Liver (tissue), 10 donors: ENCODE measurements at places on chromosomes 11 and 22.
A peak's percentile ranks its signal among the peaks of the same experiment; 100 is the strongest.

DNA sequence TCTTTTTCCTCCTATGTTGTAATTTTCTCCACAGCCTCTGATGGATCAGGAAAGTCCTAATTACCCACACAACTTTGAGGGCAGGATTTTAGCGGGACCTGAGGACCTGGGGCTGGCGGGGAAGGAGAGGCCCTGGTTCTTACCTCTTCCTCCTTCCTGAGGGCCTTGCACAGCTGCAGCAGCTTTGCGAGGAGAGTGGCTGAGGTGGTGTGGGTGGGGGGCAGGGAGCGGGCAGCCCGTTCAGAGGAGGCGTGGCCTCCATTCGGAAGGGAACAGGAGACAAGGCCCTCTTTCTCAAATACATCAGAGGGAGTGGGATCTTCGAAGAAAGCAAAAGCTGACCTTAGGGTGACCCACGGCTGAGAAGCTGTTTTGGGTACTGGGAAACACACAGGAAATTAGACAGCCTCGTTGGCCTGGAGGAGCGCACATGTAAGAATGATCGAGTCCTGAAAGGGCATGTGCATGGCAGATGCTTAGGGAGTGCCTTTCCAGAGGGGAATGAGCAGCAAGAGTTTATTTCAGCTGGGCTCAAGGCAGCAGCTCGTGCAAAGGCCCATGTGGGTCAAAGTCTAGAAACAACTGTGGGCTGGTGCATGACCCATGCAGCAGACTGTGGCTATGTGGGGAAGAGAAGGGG, 76.6 kb upstream of the NARS2 start:
- H3K4me3 ChIP-seq: no peak overlapping the region
- H3K4me1 ChIP-seq: no peaks in the 10 kb centered on the region
- no peaks in the 10 kb centered on the region for H3K27me3 ChIP-seq
- H3K36me3 ChIP-seq: no peaks in the 10 kb centered on the region
- no peak overlapping the region for H3K27ac ChIP-seq

- no peak overlapping the region for H3K4me3 ChIP-seq
- H3K27me3 ChIP-seq: no peaks in the 10 kb centered on the region
- H3K36me3 ChIP-seq: no peaks in the 10 kb centered on the region
- no peak for DNase-seq
Measured at GRCh38 chr11:110654456-110654855, 57.8 kb downstream of the ARHGAP20 start.

GRCh38 chr11:66070604-66071380, 720 bp downstream of the PACS1 start:
- peak overlapping the region; percentile 71 for H3K4me3 ChIP-seq
- H3K27me3 ChIP-seq: no peaks in the 10 kb centered on the region
- H3K27ac ChIP-seq: peak overlapping the region; percentile 73
- H3K36me3 ChIP-seq: peaks cover 7% of the 10 kb centered on the region
- peaks cover 5% of the 10 kb centered on the region for H3K4me1 ChIP-seq
- DNase-seq: no peak

DNA sequence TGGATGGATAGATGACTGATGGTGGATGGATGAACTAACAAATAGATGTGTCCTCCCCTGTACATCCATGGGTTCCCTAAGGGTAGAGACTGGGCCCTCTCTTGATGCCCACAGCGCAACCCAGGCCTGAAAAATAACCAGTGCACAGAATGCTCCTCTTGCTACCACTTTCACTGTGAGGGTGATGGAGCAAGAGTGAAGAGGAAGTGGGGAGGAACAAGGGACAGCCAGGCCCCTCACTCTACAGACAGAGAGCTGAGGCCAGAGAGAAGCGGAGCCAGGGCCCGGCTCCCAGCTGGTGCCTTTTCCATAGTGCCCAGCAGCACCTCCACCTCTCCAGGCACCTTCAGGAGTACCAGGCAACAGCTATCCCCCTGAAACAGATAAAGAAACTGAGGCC, 67.7 kb downstream of the THAP12 start:
- no peak for DNase-seq
- no peak overlapping the region for H3K4me3 ChIP-seq
- H3K4me1 ChIP-seq: no peaks in the 10 kb centered on the region
- H3K27me3 ChIP-seq: no peaks in the 10 kb centered on the region
- H3K36me3 ChIP-seq: no peaks in the 10 kb centered on the region

- H3K27ac ChIP-seq: no peak overlapping the region
- no peaks in the 10 kb centered on the region for H3K4me1 ChIP-seq
- no peaks in the 10 kb centered on the region for H3K36me3 ChIP-seq
- no peak for DNase-seq
Measured at GRCh38 chr11:34006876-34007275, 44.7 kb upstream of the CAPRIN1 start.

DNA sequence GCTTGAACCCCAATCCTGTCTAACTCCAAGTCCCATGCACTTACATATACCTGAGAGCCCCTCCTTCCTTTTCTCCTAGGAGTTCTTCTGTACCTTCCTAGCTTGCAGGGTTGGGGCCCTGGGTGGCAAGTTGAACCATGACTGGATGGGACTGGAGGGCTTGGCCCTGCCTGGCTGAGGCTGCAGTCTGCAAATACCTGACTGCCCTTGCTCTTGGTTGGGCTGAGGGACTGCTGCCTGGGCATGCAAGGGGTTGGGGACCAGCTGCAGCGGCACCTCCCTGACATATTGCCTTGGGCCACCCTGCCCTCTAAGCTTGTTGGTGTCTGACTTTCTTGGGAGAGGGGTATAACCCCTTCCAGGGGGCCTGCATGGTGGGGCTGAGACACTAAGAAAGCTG, 9.8 kb upstream of the SLC39A13 start:
- H3K4me3 ChIP-seq: no peak overlapping the region
- no peaks in the 10 kb centered on the region for H3K27me3 ChIP-seq
- peaks cover 4% of the 10 kb centered on the region for H3K4me1 ChIP-seq
- no peak for DNase-seq
- H3K36me3 ChIP-seq: no peaks in the 10 kb centered on the region

DNA sequence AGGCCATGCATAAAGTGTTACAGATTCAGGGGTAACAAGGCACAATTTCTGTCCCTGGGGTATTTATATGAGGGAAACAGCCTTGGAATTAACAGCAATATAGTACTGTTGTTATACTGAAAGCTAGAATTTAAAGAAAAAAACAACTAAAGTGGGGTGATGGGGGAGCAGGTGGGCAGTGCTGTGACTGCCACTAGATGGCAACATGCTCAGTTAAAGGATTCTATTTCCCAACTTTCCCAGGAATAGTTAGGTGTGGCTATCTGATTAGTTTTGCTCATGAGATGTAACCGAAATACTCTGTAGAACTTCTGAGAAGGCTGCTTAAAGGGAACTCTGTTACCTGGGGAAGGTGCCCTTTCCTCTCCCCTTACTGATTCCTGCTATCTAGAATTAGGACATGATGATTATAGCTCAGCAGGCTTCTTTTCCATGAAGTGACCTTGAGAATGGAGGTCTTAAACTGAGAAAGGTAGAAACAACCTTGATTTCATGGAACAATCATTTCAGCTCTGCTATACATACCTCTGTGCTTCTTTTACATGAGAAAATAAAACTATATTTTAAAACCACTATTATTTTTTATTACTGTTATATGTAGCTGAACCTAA, 102.6 kb downstream of the RELT start:
- DNase-seq: no peak
- H3K4me3 ChIP-seq: no peak overlapping the region
- no peaks in the 10 kb centered on the region for H3K4me1 ChIP-seq
- H3K36me3 ChIP-seq: no peaks in the 10 kb centered on the region

- no peaks in the 10 kb centered on the region for H3K4me1 ChIP-seq
- H3K27me3 ChIP-seq: no peaks in the 10 kb centered on the region
- DNase-seq: no peak
- no peaks in the 10 kb centered on the region for H3K36me3 ChIP-seq
- H3K27ac ChIP-seq: no peak overlapping the region
Measured at GRCh38 chr11:78615724-78616123, 41.1 kb upstream of the NARS2 start.

GRCh38 chr11:126990716-126991480, 9.7 kb downstream of the KIRREL3 start:
- H3K27ac ChIP-seq: no peak overlapping the region
- H3K4me1 ChIP-seq: no peaks in the 10 kb centered on the region
- DNase-seq: no peak
- H3K27me3 ChIP-seq: no peaks in the 10 kb centered on the region

GRCh38 chr11:126824035-126824607, 176.4 kb downstream of the KIRREL3 start:
- H3K27me3 ChIP-seq: peaks cover 6% of the 10 kb centered on the region
- H3K4me3 ChIP-seq: no peak overlapping the region
- no peaks in the 10 kb centered on the region for H3K36me3 ChIP-seq
- no peak overlapping the region for H3K27ac ChIP-seq

DNA sequence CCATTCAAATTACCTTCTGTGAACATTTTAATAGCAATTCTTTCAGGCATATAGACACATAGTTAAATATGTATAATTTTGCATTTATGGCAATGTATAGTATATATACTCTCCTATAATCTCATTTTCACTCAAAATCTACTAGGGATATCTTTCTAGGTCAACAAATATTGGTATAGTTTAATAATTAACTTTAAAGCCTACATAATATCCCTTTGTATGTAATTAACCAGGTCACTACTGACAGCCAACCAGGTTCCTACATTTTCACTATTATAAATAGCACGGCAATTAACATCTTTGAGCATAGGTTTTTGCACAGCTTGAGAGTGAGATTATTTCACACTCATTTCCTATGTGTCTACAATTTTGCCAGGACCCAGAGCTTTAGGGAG, 15.8 kb downstream of the OR2AG2 start:
- H3K4me3 ChIP-seq: no peak overlapping the region
